Tibial artery (tissue), 4 donors: ENCODE measurements at places on chromosomes 11 and 22.

GRCh38 chr11:7413961-7414915, 71.1 kb upstream of the OLFML1 start:
- DNase-seq, result no peak

DNA sequence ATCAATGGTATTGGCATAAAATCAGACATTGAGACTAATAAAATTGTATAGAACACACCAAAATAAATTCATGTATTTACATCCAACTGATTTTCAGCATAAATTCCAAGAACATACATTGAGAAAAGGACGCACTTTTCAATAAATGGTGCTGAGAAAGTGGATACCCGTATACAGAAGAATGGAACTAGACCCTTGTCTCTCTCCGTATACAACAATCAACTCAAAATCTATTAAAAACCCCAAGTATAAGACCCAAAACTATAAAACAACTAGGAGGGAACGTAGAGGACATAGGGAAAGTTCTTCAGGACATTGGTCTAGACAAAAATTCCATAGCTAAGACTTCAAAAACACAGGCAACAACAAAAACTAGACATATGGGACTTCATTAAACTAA, 97.4 kb downstream of the GGTLC2 start:
- no peak for DNase-seq

- no peak for DNase-seq
These were observed 13.5 kb downstream of the PIK3IP1 start for GRCh38 chr22:31278626-31279326.

DNA sequence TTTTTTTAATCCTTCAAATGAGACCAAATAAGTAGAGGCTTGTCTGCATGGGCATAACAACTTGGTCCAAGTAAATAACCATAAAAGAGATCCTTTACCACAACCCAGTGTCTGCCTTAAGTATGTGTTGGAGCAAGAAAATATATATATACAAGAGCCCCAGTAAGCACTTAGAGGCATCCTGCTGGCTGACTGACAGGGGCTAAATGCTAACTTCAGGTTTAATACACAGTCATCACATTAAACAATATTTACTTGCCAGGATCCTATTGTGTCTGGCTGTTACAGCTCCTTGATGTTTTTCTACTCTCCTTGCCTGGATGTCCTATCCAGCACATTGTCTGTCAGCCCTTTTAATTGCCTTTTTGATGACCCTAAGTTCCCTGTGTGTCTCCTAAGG, 37.5 kb upstream of the MMP20 start:
- DNase-seq, result no peak

DNA sequence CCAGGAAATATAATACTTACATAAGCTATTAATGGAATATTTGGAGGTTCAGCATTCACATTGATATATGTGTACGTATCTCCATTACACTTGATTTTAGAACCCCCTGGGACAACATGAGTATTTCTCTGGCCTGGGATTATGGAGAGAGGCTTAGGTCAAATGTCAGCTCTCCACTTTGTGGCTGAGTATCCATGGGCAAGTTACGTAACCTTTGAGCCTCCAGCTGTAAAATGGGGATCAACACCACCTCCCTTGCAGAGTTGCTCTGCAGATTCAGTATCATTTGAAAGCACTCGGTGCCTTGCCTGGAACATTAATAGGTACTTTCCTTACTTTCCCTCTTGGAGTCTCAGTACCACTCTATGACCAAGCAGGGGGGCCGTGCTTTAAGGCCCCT, 33.2 kb downstream of the C22orf31 start:
- DNase-seq, result no peak

GRCh38 chr22:50400406-50400805, 57.3 kb downstream of the PPP6R2 start:
- DNase-seq, result no peak

- DNase-seq, result no peak
These were observed 41.6 kb upstream of the UCP3 start for GRCh38 chr11:74050465-74050864.

GRCh38 chr11:19232910-19233503, 7.7 kb downstream of the E2F8 start:
- no peak for DNase-seq

GRCh38 chr22:33014621-33015020, 43.6 kb downstream of the SYN3 start:
- no peak for DNase-seq

DNA sequence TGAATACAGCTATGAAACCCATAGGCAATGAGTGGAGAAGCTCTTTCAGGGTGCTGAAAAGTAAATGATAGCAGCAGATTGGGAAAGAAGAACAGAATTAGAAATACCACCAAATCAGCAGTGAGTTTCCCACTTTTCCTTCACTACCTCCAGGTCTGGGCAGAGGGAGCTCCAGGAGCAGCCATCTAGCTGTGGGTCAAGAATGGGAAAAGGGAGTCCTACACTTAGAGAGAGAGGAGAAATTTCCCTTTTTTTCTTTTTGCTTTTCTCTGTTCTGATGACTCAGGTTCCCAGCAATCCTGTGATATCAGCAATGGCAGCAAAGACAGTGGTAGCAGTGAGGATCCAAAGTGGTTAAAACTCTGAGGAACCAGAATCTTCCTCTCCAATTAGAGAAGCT, 263.9 kb downstream of the NXPE2 start:
- DNase-seq, result no peak

DNA sequence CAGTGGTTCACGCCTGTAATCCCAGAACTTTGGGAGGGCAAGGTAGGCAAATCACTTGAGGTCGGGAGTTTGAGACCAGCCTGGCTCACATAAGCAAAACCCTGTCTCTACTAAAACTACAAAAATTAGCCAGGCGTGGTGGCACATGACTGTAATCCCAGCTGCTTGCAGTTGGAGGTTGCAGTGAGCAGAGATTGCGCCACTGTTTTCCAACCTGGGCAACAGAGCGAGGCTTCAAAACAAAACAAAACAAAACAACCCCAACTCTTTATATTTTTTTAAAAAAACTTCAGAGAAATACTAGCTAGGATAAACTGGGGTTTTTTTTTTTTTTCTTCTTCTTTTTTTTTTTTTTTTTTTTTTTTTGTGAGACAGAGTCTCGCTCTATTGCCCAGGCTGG, 31.8 kb upstream of the RAPSN start:
- DNase-seq, result no peak

GRCh38 chr22:43992331-43992821, 31.7 kb upstream of the PARVB start:
- DNase-seq, result no peak

DNA sequence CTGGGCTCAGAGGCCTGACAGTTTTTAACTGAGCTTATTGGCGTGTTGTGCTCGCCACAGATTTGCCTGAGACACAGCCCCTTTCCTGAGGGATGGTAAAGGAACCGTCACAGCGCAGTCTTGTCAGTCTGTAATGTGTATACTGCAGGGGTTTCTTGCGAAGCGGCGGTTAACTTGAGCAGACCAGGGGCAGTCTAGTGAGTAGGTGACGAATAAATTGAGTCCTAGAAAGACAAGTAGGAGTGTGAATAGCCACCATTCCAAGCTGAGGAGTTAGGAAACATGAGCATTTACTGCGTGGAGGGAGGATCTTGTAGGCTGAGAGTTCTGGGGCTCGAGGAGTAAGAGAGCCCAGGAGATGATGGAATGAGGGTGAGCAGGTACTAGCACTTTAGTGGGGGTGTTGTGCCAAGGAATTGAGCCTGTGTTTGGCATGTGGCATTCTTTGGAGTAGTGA, 1.4 kb downstream of the MED15 start:
- DNase-seq, result no peak

DNA sequence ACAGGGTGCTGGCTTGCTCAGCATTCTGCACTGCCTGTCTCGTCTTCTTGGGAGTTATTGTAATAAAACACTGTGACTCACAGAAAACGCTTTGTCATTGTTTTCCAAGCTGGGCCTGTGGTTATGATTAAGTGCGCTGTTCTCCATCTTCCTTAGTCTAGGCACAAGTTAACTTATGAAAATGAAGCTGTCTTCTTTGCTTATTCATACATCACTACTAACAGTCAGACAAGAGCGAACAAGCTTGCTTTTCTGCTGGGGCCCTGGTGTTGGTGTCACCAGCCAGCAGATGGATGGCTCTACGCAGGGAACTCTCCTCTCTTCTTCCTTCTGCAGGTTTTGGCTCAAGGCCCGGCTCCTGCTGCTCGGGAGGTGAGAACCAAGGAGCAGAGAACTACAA, 380.1 kb upstream of the SYN3 start:
- no peak for DNase-seq

GRCh38 chr11:75302371-75302770, 49.1 kb downstream of the ARRB1 start:
- DNase-seq, result no peak

DNA sequence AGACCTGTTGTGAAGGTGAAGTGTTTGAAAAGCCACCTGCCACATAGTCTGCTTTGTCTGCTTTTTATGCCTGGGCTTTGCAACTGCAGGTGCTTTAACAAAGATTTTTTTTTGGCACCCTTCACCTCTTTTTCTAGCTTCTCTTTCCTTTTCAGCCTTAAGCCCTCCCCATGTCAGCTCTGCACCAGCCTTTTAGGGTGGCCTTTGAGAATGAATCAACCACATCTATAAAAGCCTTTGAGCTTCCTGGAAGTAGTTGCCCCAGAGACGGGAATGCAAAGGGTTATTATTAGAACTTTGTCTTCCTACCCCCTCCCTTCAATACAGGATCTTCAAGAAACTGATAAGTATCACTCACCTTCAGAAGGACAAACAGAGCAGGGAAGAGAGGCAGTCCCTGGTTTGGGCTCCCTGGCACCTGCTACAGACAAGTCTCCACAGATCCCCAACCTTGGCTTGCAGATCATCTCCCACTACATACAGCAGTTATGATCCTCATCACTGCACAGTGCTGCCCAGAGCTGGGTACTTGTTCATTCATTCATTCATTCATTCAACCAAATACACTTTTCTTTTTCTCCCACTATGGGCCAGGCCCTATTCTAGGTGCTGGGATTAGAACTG, 8.0 kb downstream of the PVALB start:
- DNase-seq, result no peak

GRCh38 chr22:27420195-27420816, 381.2 kb downstream of the MN1 start:
- DNase-seq, result no peak

DNA sequence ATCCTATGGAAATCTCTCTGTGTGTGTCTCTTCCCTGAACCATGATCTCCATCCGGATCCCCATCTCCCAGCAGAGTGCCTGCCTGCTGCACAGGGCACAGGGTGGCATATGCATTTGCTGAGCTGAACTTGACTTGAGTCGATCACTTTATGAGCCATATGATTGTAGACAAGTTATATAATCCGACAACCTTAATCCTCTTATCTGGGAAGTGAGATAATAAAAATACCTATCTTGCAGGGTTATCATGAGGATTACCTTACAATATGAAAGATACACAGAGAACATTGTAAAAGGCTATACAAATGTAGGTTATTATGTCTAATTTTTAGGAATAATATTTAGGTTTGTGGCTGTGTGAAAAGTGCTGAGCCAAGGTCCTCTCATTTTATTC, 124.5 kb downstream of the ST3GAL4 start:
- DNase-seq, result no peak
